DMS79 (cell line): ENCODE measurements at places on chromosomes 11 and 22.
A peak's percentile ranks its signal among the peaks of the same experiment; 100 is the strongest.

DNA sequence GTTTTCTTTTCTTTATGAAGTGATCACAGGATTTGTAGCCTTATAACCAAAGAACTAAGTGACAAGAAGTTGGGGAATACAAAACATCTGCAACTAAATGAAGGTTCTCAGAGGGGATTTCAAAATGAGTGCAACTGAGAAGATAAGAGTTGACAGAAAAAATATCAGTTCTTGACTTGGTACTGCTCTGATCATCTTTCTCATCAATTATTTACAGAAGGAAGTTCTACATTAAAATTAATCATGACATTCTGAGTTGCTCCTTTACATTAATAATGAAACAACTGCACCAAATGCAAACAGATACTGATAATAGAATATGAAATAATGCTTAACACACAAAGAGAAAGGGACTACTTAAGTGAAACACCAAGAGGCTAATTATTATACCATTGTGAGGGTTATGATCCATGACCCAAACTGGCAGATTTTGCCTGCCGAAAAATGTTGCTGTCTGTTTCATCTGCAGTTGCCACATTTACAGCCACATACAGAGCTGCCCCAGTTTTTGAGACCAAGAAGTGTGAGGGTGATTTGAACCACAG is 561.9 kb upstream of the ANO5 start:
- peak; percentile 29 for DNase-seq

DNA sequence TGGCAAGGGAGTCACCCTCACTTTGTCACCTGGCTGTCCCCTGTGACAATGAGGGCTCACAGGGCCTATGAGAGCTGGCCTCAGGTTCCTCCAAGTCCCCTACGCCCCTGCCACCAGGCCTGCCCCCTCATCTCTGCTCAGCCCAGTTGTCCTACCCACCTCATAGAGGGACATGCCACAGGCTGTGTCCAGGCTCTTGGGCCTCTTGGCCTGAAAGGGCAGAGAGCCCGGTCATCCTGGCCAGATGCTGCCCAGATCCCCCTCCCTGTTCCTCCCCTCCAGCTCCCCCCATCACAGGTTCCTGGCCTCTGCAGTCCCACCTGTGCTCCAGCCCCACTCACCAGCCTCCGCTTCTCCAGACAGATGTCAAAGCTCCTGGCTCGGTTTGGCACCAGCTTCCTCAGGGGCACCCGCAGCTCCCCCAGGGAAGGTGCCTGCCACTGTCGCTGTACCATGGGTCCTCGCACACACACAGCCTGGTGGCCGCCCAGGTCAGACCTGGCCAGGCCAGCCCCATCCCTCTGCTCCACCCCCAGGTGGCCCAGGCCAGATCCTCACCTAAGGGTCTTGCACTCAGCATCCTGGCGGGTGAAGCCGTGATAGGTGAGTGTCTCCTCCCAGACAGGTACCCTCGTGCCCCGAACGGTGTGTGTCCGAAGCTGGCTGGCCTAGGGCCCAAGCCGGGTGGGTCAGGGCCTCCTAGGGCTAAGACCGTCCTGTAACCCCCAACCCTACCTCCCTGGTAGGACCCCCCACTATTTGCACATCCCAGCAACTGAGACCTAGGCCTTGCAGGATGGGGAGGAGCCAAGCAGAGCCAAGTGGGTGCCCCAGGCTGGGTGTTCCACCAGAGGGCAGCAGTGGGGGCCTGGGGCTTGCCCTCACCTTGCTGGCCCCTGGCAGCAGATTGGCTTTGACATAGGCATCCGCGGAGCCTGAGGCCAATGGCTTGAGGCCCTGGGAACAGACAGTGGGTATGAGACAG is 8.3 kb downstream of the NDUFV1 start:
- DNase-seq = no peak

- DNase-seq = no peak
These were observed 9.5 kb downstream of the SDF2L1 start for GRCh38 chr22:21651521-21652009.

GRCh38 chr11:69934861-69935494 is 115.8 kb upstream of the FGF3 start:
- no peak for DNase-seq

DNA sequence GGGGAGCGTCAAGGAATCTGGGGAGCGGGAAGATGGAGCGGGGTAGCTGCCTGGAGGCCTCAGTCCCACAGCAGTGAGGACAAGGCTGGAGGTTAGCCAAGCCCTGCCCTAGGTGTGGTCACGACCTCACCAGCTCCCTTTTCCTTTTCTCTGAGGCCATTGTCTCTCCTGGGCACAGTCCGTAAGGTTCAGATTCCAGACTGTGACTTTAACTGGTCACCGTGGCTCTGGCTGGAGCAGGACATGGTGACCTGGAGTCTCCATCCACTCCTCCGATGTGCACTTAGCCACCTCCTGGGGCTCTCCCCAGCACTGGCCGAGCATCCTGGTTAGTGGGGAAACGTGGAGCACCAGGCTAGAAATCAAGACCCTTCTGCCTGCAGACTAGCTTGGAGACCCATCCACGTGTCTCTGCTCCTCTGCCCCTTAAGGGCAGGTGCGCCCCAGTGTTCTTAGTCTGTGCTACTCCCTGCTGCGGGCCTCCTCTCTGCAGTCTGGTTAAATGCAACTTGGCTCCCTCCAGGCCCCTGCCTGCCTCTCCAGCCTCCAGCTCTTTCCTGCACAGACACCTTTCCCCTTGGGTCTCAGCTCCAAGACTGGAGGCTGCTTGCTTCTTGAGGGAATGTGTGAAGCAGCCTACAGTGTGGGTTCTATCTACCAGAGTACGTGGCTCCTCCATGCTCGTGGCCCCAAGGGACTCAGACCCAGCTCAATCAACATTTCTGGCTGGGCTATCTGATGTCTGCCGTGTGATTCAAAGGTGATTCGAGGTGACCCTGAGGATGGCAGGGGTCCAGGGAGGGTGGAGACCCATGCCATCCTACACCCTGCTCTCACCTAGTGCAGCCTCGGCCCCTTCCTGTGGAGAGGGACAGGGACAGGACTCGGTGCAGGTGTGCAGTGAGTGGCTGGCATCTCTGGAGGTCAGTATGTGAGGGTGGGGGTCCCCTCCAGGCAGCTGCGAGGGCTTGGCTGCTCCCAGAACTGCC is 5.2 kb downstream of the SLC25A1 start:
- DNase-seq = no peak
